ENCODE measurements at places on chromosomes 3 and 15.
A peak's percentile ranks its signal among the peaks of the same experiment; 100 is the strongest.

GRCh38 chr3:99167071-99167470 is 265.6 kb upstream of the DCBLD2 start:
- no peak for DNase-seq

DNA sequence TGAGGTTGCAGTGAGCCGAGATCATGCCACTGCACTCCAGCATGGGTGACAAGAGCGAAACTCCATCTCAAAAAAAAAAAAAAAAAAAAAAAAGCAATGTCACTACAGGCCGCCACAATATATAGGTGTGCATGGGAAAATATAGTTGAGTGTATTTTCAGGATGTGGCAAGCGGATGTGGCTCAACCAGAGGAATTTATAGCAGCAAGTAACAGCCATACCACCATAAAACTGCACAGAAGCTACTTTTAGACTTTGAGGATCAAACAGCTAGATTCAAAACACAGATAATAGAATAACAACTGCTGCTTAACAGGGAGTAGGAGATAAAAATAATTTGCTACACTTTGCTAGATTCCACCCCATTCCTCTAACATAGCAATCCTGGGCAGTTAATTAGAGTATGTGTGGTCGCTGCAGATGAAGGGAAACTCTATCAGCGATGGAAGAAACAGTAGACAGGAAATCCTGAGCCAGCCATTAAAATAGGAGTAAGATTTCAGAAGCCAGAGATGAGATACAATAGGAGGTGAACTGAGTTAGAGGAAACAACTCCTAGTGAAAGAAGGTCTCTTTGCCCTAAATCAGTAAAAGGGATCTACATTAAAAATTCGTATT is 318.7 kb upstream of the STT3B start:
- no peak for DNase-seq

DNA sequence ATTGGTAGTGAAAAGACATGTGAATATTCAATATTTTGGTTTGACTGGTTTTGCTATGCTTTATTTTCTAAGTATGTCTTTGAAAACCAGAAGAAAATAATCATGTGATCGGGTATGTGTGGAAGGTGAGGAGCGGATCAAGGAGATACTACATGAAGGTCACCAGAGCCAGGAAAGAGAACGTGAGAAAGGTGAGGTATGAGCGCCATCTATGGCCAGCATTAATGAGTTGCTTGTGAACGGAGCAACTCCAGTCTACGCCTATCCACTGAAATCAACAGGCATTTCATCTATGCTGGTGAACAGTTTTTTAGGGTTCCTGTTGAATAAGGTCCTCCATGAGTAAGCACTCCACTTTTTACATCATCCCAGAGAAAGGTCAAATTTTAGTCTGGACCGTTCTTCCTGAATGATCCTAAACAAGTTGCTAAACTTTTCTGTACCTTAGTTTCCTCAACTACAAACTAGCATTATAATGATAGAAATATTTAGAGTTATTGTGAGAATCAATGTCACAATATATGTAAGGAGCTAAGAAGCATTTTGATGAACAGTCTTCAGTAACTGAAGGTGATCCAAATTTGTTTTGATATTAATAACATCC is 1435.2 kb upstream of the CADM2 start:
- no peak for DNase-seq

DNA sequence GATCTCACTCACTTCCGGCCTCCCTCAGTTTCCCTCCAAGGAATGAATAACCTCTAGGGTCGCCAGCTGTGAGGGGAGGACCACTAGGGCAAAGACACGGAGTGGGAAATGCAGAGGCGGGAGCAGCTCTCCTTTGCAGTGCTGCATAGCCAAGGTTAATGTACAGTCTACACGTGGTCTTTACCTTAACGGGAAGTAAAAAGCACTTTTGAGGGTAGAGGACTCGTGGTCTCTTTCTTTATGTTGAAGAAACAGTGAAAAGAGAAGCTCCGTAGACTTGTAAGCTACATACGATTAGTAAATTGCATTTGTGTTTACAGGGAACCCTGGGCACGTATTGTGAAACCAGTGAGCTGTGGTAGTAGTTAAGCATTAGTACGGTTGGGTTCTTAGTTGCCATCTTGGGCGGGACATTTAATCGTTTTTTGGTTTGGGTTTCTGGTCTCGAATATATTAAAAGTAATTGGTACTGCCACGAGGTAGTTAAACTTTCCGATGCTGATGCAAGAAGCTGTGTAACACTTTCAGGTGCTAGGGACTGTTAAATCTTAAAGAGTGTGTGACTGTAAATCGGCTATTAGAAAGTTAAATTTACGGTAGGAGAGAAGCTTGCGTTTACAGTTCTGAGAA is 828 bp downstream of the U2SURP start:
- peak; percentile 1 for DNase-seq

- DNase-seq: no peak
Observed at GRCh38 chr3:147816752-147817151, 407.6 kb downstream of the ZIC1 start.
